ENCODE measurements at places on chromosomes 2 and 18. TPM values are rescaled to one million over a fixed set of nuclear protein-coding genes. Genes with fewer than 3 reads are reported as not detected.

GPBAR1 gene
- total RNA-seq: not detected

METAP1D gene
- 4.9 TPM for total RNA-seq

CAVIN2 gene
- total RNA-seq: 28.5 TPM

ZFAND2B gene
- 28.2 TPM for total RNA-seq

SERPINB10 gene
- total RNA-seq: not detected

DRC1 gene
- not detected for total RNA-seq

FTCDNL1 gene
- 0.30 TPM for total RNA-seq

EML6 gene
- total RNA-seq: under 0.01 TPM

CYRIA gene
- total RNA-seq: 0.74 TPM

NAT8 gene
- not detected for total RNA-seq

CARF gene
- total RNA-seq: 2.7 TPM

DQX1 gene
- not detected for total RNA-seq

SCYGR4 gene
- total RNA-seq: not detected

HOXD10 gene
- total RNA-seq: not detected

DUSP19 gene
- total RNA-seq: 1.2 TPM

ELOA2 gene
- total RNA-seq: not detected

ALPP gene
- not detected for total RNA-seq

SLC38A11 gene
- not detected for total RNA-seq

TMEM198 gene
- total RNA-seq: 1.2 TPM

POU3F3 gene
- total RNA-seq: under 0.01 TPM

PDCL3 gene
- 17.7 TPM for total RNA-seq

SIX3 gene
- not detected for total RNA-seq

LRP2 gene
- not detected for total RNA-seq

DSC1 gene
- total RNA-seq: not detected

ACKR3 gene
- total RNA-seq: 0.15 TPM

LOXHD1 gene
- total RNA-seq: not detected

PRKAG3 gene
- not detected for total RNA-seq
